SJSA1 (cell line): ENCODE measurements at places on chromosomes 1 and 21. TPM values are rescaled to one million over a fixed set of nuclear protein-coding genes. Genes with fewer than 3 reads are reported as not detected.

GRCh38 chr1:6057170-6057845, 11.6 kb downstream of the KCNAB2 start:
- DNase-seq: no peak

Gene RGS4
- 3.4 and 5.4 TPM in 2 replicates for total RNA-seq

- DNase-seq: no peak
Measured at GRCh38 chr1:166588741-166589140, 250.5 kb upstream of the POGK start.

DNA sequence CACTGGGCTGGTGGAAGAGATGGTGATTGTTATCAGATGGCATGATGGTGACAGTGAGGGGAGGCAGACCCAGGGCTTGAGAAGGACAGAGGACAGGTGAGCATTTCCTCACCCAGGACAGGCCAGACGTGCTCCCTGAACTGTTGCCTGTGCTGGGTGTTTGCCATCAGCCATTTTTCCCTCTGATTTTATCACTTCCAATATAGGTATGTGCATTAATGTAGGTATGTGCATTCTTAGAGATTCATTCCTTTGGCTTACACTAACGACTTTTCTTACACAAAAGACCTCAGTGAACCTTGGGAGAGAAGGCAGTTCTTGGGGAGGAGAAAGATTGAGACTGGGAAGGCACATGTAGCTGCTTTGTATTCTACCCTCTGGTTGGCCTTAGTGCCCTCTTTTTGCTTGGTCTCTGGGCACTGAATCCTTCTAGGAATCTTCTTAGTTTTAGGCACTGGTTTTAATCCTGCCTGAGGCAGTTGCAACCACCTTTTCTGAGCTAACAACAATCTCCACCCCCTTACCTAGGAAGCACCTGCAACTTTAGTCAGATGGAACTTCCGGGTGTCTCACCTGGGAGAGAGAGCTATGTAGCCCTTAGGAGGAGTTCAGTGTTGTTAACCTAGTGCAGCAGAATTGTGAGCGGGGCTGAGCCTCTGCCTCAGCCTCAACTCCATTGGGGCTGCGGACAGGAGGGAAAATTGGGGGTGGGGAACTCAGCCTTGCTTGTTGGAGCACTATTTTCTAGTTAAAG, 30.9 kb downstream of the C1orf116 start:
- no peak for DNase-seq

DNA sequence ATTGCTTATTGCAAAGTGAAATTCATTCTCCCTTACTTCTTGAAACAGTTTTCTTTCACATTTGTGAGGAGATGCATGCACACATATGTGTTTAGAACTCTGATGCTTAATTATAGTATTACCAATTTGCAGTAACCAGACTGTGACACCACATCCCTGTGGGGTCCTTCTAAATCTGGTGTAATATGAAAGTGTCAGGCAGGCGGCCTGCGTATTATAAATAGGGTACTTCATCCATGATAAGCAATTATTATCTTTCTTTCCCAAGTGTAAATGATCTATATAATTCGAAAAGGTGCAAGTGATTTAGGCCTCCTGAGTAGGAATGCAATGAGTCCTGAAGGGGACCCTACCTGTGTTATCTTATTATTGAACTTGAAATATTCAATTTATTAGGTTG, 876 bp downstream of the EFCAB7 start:
- DNase-seq: no peak

- no peak for DNase-seq
Measured at GRCh38 chr1:246483569-246483933, 23.5 kb downstream of the SMYD3 start.

Gene OR10Z1
- not detected in 2 replicates for total RNA-seq

Gene CA6
- total RNA-seq: not detected in 2 replicates

GRCh38 chr1:107594536-107594935, 370.4 kb downstream of the VAV3 start:
- no peak for DNase-seq

- no peak for DNase-seq
Measured at GRCh38 chr1:61192663-61193330, 110.4 kb downstream of the NFIA start.

DNA sequence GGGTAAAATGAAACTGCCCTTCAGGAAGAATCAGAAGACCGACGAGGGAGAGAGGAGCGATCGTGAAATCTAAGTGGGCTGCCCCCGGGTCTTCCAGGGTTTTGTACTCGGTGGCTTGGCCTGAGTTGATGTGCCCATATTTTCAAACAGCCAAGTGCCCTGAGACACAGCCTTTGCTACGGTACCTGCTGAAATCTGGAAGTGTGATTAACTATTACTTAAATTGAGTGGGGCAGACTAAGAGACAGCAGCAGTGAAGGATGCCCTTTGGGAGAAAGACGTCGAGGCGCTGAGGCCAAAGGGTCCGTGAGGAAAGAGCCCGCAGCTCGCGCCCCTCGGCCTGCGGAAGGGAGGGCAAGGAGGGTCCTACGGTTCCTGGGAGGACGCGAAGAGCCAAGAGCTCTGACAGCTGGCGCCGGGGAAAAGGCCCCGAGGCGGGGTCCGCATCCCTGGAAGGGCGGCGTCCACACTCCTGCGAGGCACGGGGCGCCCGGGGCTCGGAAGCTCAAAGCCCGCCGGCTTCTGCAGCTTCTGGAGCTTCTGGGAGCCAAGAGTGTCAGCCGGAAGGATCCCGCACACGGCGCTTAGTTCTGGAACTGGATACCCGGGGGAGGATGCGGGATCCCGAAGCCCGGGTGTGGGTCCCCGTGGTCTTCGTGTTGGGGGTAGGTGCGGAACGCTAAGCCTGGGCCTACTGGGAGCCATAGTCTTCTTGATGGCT, 15.4 kb upstream of the RNU1-4 start:
- no peak for DNase-seq

- DNase-seq: no peak
Measured at GRCh38 chr1:109881906-109882287, 28.8 kb upstream of the CSF1 start.

Gene OR2L8
- not detected in 2 replicates for total RNA-seq

- no peak for DNase-seq
Measured at GRCh38 chr1:174858301-174858700, 141.4 kb upstream of the CACYBP start.

DNA sequence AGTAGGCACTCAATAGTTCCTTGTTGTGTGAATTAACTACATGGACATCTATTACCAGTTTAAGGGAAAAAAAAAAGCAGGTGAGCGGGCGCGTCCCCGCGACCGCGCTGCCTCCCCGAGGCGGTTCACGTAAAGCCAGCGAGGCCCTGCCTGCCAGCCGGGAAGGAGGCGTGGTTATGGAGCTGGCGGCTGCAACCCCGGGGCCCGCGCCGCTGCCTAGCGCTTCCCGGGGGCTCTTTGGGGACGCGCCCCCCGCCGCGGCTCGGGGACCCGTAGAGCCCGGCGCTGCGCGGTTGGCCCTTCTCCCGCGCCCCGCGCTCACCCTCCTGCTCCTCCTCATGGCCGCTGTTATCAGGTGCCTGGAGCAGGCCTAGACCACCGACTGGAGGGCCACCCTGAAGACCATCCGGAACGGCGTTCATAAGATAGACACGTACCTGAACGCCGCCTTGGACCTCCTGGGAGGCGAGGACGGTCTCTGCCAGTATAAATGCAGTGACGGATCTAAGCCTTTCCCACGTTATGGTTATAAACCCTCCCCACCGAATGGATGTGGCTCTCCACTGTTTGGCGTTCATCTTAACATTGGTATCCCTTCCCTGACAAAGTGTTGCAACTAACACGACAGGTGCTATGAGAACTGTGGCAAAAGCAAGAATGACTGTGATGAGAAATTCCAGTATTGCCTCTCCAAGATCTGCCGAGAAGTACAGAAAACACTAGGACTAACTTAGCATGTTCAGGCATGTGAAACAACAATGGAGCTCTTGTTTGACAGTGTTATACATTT, 2.6 kb upstream of the CC2D1B start:
- DNase-seq: no peak

DNA sequence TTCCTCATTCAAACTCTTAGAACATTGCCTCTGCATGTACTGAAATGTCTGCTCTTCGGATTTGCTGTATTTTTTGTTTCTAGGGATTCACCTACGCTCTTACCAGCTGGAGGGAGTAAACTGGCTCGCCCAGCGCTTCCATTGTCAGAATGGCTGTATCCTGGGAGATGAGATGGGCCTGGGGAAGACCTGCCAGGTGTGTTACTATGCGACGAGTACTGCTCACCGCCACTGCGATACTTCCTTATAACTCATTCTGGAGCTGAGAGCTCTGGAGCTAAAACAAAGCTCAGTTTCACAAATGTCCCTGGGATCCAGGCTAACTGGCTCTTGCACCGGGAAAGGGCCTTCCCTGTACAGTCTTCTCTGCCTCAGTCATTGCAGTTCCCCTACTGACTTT, 10.1 kb downstream of the CHD1L start:
- DNase-seq: no peak

DNA sequence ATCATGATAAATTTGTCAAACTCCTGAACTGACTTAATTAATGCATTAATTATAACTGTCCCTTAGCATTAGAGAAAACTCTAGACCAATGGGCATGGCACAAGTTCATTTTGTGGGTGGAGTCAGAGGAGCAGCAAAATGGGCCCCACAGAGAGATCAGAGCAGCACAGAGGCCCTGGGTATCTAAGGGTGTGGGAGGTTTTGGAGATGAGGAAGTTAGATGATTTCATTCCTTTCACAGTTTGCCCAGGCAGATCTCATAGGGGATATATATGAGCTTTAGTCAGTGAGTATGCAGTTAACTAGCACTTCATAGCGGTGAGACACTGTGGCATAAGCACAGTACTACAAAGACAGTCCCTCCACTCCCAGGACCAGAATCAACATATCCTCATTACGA, 117.3 kb downstream of the MAB21L3 start:
- DNase-seq: no peak

DNA sequence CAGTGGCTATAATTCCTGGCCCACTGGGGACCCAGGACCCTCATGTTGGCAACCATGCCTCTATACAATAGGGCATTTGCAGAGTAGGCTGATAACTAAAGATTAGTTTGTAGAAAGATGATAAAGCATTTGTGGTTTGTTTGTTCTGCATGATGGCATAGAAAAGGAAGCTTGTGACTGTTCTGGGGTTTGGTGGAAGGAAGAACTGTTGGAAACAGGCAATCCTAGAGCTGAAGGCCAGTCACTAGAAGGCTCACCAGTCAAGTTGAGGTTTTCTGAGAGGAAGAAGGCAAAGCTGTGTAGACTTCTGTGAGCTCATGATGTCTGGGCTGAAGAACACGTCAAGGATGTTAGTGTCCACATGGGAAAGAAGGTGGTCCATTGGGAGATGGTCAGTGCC, 140.3 kb upstream of the VANGL1 start:
- DNase-seq: no peak

DNA sequence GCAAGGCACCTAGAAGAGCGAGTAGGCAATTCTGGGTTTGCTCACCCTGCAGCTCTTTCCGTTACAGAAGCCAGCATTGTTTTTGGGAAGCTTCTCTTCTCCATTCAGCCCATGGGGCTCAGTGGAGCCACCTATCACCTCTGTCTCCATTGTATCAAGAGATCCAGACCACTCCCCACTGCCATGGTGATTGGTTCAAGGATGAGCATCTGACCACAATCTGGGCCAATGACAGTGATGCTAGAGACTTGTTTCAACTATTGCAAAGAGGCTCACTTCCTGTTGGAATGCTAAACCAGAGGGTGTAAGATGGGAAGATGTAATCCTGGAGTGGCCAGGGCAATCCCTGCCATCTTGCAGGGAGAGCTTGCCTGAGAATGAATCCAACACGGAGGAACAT, 6.6 kb downstream of the SPATA21 start:
- DNase-seq: no peak

Gene IFI44
- 24.4 and 29.8 TPM in 2 replicates for total RNA-seq

Gene MTARC2
- 9.5 and 10.1 TPM in 2 replicates for total RNA-seq

- DNase-seq: no peak
Measured at GRCh38 chr1:167912294-167912693, 1.6 kb downstream of the ADCY10 start.

DNA sequence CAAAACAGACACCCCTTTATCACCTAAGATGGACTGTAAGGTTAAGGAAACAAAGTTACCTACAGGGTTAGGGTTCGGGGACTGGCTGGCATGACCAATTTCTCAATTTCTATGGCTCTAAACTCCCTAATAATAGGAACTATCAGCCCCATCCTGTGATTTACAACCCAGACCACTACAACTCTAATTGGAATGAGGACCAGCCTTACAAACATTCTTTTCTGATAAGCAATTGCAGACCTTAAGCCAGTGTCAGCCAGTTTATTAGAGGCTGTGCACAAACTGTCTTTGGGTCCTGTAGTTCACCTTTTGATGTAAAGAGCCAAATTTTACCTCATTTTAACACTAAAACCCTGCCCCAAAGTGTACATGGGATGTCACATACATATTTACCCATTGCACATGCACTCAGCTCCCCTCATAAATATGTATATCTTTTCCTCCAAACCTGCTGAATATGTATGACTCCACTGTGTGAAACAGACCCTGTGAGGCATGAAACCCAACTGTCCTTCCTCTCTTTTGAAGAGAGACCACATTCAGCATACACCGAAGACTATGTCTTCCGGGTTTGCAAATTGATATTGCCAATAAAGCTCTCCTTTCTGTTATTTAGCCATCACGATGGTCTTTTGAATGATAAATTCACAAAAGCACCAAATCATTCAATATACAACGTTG, 7.3 kb upstream of the APP start:
- DNase-seq: no peak
